ENCODE measurements at places on chromosomes 5 and 9. TPM values are rescaled to one million over a fixed set of nuclear protein-coding genes. Genes with fewer than 3 reads are reported as not detected.

Gene TRMO
- total RNA-seq = 15.0 TPM

Gene NMUR2
- total RNA-seq = not detected

Gene LRRTM2
- total RNA-seq = 0.67 TPM

Gene LCN1
- total RNA-seq = not detected

Gene AFAP1L1
- total RNA-seq = 2.7 TPM

Gene FBP2
- total RNA-seq = not detected

Gene ABHD17B
- total RNA-seq = 33.2 TPM

Gene INPP5E
- total RNA-seq = 11.0 TPM

Gene PCDHGB7
- total RNA-seq = 4.2 TPM

Gene RABEPK
- total RNA-seq = 10.3 TPM

Gene TOR4A
- total RNA-seq = 60.8 TPM

Gene CFAP90
- not detected for total RNA-seq

Gene SLC4A9
- total RNA-seq = 0.42 TPM

Gene HRCT1
- total RNA-seq = 17.4 TPM

Gene CSF2
- not detected for total RNA-seq

Gene ITK
- 1.7 TPM for total RNA-seq

Gene FOXD4L3
- not detected for total RNA-seq

Gene ADGRV1
- 7.3 TPM for total RNA-seq

Gene MAMDC4
- 19.1 TPM for total RNA-seq

Gene CDH9
- not detected for total RNA-seq

Gene LCN15
- total RNA-seq = 8.0 TPM

Gene PCDHA11
- 0.09 TPM for total RNA-seq

Gene TAL2
- not detected for total RNA-seq

Gene SH3RF2
- 54.9 TPM for total RNA-seq

Gene SAPCD2
- total RNA-seq = 10.3 TPM

Gene LRRC19
- total RNA-seq = 98.5 TPM

Gene IL31RA
- total RNA-seq = not detected

Gene IFNE
- total RNA-seq = not detected

Gene WDR38
- total RNA-seq = not detected
